ENCODE measurements at places on chromosomes 13 and 19.

- DNase-seq, result no peak
Observed at GRCh38 chr19:33208371-33208895, 14.3 kb downstream of the LRP3 start.

DNA sequence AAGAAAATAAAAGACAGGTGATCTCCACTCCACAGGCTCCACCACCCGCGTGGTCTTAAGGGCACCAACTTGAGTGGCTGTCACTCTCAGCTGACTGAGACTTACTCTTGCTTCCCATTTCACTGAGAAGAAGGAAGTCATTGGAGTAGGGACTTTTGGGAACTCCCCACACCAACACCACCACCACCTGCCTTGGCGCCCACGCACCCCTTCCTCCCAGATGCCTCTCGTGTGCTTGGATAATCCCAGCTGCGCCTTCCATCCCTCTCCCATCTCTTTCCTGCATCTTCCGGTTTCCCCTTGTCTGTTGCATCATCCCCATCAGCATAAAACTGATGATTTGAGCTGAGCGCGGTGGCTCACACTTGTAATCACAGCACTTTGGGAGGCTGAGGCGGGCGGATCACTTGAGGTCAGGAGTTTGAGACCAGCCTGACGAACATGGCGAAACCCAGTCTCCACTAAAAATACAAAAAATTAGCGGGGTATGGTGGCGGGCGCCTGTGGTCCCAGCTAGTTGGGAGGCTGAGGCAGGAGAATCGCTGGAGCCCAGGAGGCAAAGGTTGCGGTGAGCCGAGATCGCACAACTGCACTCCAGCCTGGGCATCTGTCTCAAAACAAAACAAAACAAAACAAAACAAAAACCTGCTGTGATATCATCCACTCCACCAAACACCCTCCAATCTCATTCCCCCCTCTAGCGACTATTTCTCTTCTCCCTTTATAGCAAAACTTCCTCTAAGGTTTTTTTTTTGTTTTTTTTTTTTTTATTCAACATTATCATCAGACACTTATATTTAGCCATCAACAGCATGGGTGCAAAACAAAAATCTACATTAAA, 25.5 kb downstream of the AP2S1 start:
- no peak for DNase-seq

DNA sequence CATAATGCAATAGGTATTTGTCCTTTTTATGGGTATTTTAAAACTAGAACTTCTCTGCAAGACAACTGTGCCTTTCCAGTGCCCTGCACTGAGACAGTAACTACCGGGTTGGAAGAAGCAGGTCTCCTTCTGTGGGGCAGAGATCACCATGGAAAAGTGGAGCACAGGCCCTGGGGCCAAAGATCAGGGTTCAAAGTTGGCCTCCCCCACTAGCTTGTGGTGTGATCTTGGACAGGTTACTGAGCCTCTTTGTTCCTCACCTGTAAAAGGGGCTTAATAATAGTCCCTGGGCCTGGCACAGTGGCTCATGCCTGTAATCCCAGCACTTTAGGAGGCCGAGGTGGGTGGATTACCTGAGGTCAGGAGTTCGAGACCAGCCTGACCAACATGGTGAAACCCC, 68.3 kb downstream of the CEBPG start:
- no peak for DNase-seq

- DNase-seq, result no peak
Observed at GRCh38 chr19:16537111-16537510, 5.1 kb downstream of the CHERP start.

DNA sequence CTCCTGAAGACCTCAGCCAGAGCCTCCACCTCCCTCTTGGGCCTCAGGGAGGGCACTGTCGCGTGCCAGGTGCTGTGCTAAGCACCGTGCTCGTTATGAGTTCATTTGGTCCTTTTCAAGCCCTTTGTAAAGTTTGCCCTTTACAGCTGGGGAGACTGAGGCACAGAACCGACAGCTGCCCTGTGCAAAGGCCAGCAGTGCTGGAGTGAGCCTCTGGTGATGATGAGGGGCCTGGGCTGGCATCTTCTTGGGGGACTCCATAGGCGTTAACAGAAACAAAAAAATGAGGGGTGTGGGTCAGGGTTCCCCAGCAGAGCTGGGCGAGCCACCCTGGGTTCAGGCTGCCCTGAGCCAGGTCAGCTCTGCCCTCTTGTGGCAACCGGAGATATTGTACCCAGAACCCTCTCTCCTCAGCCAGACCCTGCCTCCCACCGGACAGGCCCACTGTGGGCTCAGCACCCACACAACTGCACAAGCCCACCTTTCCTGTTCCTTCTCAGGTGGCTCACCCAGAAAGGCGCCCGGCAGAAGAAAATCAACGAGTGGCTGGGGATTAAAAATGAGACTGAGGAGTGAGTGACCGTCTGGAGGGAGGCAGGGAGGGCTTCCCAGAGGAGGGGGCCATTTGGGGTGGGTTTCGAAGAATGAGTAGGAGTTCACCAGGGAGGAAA, 5.5 kb upstream of the IFI30 start:
- DNase-seq, result no peak

GRCh38 chr19:14497228-14497921, 1.4 kb upstream of the GIPC1 start:
- no peak for DNase-seq

- no peak for DNase-seq
Observed at GRCh38 chr13:51905787-51906186, 44.0 kb downstream of the CCDC70 start.

- no peak for DNase-seq
Observed at GRCh38 chr13:98976941-98977340, 923 bp downstream of the DOCK9 start.

DNA sequence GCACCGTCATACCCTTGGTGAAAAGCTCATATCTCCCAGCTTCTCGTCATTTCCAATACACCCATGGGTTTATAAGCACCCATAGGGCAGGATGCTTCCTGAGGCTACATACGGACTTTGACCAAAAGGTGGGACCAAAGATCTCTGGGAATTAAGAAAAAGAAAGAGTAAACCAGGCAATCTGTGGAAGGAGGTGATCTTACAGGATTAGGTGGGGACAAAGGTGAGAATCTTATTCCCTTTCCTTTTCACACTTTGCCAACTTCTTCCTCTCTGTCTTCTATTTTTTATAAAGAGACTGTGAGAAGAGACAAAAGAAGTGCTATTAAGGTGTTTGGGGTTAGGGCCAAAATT, 172.0 kb downstream of the DLEU7 start:
- DNase-seq, result no peak

GRCh38 chr19:43667126-43667875, 2.7 kb downstream of the PLAUR start:
- DNase-seq, result no peak

DNA sequence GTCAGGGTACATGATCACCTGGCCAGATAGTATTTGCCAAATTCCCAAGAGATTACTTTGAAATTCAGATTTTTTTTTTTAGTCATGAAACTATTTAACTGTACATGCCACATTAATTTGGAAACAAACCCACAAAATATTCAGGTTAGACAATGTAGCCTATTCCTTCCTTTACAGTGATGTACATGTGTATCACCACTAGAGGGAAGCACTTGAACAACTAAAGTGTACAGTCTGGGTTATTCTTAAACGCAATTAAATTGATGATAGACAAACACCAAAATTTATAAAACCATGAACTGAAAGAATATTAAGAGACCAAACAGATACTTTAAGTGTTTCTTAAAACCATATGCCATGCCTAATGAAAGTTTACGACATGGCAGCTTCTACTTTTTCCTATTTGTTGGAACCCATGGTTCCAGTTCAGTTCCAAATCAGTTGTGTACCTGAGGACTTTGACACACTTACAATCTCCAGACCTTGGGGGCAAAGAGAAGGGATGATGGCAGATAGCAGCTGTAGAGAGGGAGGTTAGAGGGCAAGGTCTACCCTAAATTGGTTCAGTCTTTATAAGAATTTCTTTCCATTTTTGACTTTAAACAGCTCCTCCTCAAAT, 52.8 kb downstream of the TNFSF13B start:
- no peak for DNase-seq

- DNase-seq, result no peak
Observed at GRCh38 chr13:22690756-22691155, 490.0 kb upstream of the SGCG start.

DNA sequence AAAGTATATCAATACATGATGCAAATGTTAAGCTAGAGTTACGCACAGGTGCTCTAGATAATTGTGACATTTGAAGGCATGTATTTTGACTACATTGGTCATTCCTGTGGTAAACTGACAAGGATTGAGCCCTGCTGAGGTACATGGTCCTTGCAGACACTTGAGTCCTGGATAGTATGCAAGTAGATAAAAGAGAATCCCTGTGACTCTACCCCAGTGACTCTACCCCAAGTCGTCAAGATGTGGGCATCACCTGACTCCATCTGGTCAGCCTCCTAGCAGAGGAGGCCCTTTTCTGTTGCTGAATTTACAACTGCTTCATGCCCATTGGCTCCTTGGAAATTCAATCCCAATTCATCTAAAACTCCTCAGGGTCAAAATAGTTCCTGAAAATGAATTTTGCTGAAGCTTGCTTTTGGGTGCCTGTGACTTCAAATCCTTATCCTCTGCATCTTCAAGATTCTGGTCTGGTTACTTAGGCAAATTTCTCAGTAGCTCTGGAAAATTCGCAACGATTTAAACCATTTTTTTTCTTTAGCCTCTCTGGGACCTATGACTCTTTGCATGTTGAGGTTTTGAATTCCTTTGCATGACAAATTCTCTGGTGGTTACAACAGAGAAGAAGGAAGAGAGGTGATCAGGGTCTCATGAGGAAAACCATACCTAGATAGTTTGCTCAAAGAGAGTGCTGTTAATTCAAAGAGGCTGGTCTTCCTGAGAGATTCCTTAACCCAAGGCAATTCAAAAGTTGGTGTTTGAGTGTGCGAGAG, 422.1 kb downstream of the FGF9 start:
- no peak for DNase-seq

- no peak for DNase-seq
Observed at GRCh38 chr13:113860051-113860664, 3.7 kb downstream of the GAS6 start.

DNA sequence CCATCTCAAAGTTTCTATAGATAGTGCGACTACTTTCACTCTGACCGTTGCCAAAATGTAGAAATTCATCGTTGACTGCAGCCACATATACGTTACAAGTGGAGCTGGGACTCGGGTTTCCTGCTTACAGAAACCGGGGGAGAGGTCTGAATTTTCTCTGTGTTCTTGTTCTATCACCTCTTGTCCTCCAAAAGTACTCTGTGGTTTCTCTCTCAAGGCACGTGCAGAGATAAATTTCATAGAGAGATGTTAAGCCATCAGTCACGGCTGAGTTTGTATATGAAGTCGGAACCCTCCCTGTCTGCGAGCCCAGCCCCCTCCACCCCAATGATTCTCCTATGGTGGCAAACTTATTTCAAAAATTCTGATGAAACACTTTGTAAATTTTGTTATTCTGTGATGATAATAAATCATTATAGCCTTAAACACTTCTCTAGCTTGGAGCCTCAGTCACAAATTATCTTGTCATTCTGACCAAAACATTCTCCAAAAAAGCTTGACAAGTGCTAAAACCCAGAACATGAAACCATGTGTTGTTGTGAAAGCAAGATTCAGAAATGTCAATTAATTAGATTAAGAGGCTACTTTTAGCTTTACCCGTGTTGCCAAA, 87.5 kb downstream of the TSHZ3 start:
- DNase-seq, result no peak

GRCh38 chr19:49853852-49854377, 3.0 kb downstream of the PTOV1 start:
- DNase-seq, result no peak

DNA sequence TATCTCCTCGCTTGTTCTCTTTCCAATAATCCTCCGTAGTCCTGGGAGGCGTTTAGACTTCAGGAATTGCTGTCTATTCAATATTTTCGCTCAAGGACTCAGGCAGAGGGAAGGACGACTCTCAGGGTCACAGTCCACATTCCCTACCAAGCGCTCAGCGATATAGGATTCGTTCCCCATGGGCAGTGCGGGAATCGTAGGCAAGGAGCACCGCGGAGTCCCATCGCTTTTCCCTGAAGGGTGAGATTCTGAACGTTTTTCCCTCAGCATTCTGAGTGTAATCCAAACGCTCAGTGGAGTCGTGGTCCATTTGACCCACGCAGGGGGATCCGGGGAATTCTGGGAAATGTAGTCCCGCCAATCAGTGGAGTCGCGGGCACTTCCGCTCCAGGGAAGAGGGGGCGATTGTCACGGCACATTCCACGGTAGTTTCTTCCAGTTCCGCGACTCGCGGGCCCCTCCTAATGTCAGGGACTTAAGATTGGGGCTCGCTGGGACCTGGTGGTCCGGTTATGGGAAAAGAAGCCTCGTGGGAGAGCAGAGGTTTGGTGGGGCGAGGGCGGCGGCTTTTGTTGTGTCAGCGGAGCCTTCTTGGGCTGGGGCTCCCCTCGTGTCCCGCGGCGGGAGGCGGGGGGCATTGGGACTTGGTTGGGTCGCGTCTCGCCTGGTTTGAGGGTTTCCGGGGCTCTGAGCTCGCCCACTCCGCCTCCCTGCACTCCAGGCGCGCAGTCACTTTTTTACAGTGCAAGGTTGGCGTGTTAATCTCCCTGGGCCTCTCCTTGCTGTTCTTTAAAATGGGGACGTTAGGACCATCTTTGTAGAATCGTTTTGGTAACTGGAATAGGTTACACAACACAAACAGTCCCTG, at the start of gene ZNF234:
ZNF234 (plus strand) TSS at position 364 of the 868 bp plus-strand sequence. CDS start 3,079 bp downstream, outside the sequence.
- no peak for DNase-seq

- DNase-seq, result no peak
Observed at GRCh38 chr13:87123987-87124784, 547.0 kb upstream of the SLITRK5 start.

GRCh38 chr13:38905861-38906260, 84.8 kb downstream of the STOML3 start:
- no peak for DNase-seq

- DNase-seq, result peak; percentile 71
Observed at GRCh38 chr19:9140159-9140874, at the start of gene ZNF317. Gene ZNF317 (plus strand): TSS chr19:9140397. CDS start chr19:9156017, 15,620 bp downstream.

DNA sequence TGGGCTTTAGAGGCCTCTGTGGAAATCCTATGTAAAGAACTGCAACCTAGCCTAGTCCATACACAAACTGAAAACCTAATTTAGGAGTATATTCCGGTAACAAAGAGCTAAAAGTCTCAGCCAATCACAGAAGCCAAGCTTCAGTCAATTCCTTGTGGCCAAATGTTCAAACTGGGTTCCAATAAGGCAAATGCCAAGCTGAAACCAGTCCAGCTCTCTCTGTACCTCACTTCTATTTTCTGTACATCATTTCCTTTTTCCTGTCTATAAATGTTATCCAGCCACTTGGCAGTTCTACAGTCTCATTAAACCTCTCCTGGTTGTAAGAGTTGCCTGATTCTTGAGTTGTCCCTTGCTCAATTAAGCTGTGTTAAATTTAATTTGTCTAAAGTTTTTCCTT, 31.7 kb upstream of the UBL3 start:
- DNase-seq, result no peak

DNA sequence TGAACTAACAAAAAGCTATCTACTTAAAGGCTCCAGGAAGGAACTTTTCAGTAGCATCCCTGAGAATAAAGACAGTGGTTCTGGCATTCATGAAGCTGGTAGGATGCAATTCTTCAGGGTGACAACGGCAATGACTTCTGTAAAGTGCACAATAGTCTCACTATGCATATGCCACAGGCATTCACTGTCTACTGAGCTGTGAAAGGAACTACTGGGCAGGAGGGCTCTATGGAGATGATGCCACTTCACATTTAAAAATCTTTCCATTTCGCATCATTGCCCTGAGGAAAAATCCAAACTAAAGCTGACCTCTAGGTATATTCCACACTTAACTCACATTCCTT, 2020.6 kb upstream of the PCDH20 start:
- no peak for DNase-seq

GRCh38 chr13:30551189-30551588, 66.5 kb upstream of the USPL1 start:
- DNase-seq, result no peak

GRCh38 chr13:96700657-96701056, 293.6 kb downstream of the OXGR1 start:
- DNase-seq, result no peak

Measured in esophagus squamous epithelium (tissue), 5 donors.